Activated CD4-positive, alpha-beta T cell treated with anti-CD3 and anti-CD28 coated beads, Interleukin-2, amount 50 U/mL, for 24 hours (primary cell): ENCODE measurements at places on chromosomes 16 and 17.

DNA sequence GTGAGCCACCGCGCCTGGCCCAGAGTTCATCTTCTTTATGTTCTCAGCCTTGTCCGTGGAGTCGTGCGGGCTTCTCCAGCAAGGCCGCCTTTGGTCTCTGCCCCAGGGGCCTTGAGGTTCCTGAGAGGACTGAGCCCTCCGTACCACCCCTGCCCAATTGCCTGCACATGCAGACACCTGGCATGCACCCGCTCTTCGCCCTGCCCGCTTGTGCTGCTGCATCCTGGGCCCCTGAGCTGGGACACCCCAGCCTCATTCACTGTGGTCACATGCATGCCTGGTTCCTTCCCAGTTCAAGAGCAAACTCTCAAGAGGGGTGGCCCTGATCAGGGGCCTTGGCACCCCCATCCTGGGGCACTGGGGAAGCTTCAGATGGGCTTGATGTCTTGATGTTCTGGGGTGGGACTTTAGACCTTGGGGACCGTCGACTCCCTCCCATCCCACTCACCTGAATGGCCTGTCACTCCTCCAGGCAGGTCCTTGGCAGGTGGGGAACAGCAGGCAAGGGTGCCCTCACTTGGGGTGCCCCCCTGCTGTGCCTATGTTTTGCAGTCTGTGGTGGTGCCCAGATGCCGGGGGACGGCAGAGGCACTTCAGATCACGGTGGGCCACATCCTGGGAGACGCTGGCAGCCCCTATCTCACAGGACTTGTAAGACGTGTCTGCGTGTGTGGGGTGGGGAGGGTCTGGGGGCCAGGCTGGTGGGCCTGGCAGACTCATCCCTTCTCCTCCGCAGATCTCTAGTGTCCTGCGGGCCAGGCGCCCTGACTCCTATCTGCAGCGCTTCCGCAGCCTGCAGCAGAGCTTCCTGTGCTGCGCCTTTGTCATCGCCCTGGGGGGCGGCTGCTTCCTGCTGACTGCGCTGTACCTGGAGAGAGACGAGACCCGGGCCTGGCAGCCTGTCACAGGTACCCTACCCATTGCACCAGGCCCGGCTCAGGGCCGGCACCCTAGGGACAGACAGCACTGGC is 12.7 kb upstream of the SPNS2 start:
- DNase-seq: peak; percentile 43

- DNase-seq: peak; percentile 71
These were observed 38.6 kb upstream of the SLFN13 start for GRCh38 chr17:35486920-35487732.

- peak; percentile 72 for DNase-seq
These were observed at the start of gene SEPTIN1 for GRCh38 chr16:30382111-30382881. TSS of gene SEPTIN1 (minus strand) at chr16:30382561. CDS start at chr16:30382542, 19 bp downstream.

GRCh38 chr17:41520821-41521521 is 2.3 kb upstream of the KRT15 start:
- no peak for DNase-seq

GRCh38 chr16:80330150-80330549 is 210.6 kb upstream of the DYNLRB2 start:
- DNase-seq: no peak

DNA sequence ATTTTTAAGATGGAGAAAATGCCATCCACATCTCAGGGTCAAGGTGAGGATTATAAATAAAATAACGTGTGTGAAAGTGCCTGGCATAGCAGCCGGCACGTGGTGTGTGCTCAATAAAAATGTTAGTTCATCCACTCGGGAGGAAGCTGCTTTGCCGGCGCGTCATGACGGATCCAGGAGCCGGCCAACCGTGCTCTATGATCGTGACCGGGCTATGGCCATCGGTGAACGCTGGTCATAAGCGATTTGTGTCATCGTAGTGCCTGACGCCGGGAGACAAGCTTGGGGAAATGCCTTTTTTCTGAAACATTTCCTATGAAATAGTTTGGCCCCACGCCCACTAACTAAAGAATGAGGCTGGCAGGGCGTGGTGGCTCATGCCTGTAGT is 74.0 kb downstream of the CMC2 start:
- DNase-seq: no peak
